AG08396 (cell line): ENCODE measurements at places on chromosomes 5 and 9.

DNA sequence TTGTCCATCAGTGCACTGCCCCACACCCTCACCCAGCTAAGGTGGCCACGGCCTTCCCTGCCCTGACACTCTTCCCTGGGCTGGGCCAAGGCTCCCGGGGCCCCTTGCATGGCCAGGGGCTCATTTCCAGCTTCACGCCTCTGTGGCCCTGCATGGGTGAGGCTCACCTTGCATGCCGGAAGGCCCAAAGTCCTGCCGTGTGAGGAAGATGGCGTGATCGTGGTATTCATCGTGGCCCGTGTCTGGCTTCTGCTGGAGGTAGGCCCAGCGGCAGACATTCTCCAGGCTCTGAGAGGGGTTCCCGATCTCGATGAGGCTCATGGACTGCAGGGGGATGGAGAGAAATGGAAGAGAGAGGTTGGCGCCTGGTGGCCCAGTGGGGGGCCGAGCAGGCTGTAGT lies 98.4 kb downstream of the ZNF354C start:
- DNase-seq = no peak

GRCh38 chr9:76602199-76602598 lies 143.2 kb downstream of the GCNT1 start:
- no peak for DNase-seq

- DNase-seq = no peak
Observed at GRCh38 chr9:108609227-108609896, 246.4 kb downstream of the ACTL7B start.

DNA sequence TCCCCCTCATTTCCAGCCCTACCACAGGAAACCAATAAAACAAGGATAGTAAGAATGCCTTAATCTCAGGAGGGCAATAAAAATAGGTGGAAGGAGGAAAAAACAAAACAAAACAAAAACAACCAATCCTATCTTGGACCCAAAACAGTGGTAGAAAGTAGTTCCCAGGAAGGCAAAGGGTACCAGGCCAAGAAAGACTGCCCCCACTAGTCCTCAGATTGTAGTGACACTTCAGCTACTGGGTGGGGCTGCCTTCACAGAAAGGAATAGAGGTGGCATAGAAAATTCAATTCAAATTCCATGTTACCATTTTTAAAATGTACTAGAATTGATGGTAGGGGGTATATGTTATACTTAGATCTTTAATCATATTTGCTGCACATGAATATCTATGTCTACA lies 59.3 kb downstream of the DPYSL3 start:
- DNase-seq = no peak

- DNase-seq = no peak
Observed at GRCh38 chr5:94911276-94911675, 292.8 kb downstream of the SLF1 start.

GRCh38 chr5:29796013-29796412 lies 1397.5 kb upstream of the CDH6 start:
- DNase-seq = no peak

DNA sequence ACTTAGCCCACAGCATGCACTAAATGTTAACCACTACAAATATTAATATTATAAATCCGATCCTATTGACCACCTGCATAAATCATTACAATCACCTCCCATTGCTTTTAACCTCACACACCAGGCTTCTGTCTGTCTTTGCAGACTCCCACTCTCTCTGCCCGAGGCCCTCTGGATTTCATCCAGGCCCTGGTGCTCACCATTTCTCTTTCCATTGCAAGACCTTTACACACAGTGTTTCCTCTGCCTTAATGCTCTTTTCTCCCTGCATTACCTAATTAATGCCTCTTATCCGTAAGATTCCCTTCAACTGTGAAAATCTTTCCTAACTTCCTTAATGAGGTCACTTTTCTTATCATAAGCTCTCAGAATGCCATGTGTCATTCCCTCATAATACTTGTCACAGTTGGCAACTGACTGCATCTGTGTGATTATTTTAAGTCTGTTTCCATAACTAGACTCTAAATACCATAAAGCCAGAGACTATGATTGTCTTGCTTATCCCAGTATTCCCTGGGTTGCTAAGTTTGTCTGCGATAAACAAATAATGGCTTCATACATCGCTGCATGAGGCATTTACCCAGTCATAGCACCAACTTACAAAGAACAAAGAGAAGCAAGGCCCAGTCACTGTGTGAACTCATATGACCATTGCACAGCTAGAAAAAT lies 155.1 kb downstream of the CCDC192 start:
- no peak for DNase-seq

DNA sequence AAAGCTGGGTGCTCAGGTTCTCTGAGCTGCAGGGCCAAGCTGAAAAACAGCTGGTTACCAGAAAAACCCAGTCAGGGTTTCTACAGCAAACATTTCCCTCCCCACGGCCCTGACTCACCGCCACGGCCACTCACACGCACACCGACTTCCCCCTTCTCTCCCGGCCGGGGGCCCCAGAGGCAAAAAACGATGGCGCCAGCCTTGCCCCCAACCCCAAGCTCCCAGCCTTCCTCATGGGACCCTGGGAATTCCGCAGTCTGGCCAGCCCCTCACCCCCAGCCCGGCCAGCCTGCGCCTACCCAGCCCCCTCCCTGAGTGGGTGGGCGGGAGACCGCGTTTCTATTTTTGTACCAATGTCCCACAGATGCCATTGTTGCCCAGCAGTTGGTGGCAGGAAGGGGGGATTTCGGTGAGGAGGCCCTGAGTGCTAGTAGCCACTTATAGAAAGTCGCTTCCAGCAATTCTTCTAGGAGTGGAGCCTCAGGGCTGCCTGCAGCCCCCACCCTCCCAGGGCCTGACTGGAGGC lies 18.4 kb downstream of the ENG start:
- peak; percentile 87 for DNase-seq

- DNase-seq = peak; percentile 86
Observed at GRCh38 chr9:36008774-36009300, 27.9 kb upstream of the RECK start.

- no peak for DNase-seq
Observed at GRCh38 chr5:163563880-163564279, 58.5 kb downstream of the MAT2B start.

DNA sequence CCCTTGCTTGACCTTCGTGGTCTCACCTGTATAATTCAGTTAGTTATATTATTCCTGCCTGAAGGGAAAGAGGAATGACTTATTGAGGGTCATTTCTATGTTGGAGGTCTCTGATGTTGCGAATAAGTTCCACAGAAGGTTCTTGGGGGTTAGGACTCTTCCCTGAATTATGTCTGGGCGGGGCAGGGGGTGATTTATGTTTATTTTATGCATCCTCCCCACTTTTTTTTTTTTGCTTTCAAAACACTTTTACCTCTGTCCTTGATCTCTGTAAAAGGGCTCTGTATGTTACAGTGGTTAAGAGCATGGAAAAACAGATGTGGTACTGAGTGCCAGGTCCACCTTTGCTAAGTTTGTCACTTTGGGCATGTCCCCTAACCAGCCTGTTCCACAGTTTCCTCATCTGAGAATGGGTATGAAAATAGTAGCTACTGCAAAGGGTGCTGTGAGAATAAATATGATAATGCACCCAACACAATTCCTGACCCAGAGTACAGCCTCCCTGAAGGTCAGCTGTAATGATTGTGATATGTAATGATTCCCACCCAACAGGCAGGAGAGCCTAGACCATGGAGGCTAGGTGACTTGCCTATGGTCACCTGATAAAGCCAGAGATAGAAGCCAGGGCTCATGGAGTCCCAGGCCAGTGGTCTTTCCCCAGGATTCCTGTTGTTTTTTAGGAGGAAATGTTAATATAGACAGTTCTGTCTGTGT lies 54.8 kb downstream of the SLC22A5 start:
- no peak for DNase-seq

GRCh38 chr5:179430193-179431175 lies 85.2 kb upstream of the ADAMTS2 start:
- DNase-seq = no peak
